ENCODE measurements at places on chromosomes 7 and 10. TPM values are rescaled to one million over a fixed set of nuclear protein-coding genes. Genes with fewer than 3 reads are reported as not detected.
A peak's percentile ranks its signal among the peaks of the same experiment; 100 is the strongest.

DNA sequence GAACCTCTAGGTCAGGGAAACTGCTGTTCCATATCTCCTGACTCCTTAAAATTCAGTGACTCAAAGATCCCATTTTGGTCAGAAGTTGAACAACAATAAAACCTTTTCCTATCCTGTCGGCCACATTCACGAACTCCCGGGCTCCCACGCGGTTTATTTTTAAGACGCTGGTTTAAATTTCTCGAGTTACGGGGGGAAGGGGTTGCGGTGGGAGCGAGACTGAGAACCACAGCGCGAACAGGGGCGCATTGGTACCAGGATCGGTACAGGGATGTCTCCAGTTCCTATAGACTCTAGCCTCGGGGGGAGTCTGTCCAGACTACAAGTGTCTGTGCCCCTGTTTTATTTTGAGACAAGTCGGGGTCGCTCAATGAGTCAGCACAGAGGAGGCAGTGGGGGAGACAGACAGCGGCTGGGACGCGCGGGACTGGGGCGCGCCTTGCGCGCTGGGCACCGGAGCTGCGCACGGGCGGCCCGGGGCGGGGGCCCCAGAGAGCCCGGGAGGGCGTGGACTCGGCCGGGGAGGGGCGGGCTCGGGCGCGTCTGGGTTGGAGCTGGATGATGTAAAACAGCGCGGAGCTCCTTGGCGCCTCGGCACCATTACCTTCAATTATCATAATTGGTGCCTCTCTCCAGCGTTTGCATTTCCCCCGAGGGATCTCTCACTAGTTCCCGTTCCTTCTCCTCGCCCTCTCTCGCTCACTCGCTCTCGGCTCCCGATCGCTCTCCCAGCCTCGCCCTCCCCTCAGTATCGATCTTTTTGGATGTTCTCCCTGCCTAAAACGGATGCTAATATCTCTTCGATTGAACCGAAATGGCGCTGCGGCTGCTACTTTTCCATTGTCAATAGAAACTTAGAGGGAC lies 8.7 kb upstream of the BAMBI start:
- peak; percentile 45 for DNase-seq

GRCh38 chr10:28382525-28383269 lies 79.8 kb upstream of the MPP7 start:
- no peak for DNase-seq

DNA sequence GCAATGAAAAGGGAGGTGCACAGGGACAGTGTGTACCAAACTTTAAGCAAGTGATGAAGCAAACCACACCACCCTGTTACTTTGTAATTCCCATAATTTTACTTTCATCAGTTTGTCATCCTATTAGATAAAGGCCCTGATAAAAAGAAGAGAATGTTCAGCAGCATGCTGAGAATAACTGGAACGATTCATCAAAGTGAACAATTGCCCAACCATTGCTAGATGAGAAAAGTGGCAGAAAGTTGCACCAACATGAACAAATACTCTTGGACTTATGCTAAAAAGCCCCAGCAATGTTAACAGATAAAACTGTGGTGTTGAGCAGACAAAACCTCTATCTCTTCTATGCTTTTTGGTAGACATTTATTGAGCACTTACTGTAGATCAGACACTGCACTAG lies 75.5 kb upstream of the PCGF5 start:
- DNase-seq: no peak

- DNase-seq: no peak
Measured at GRCh38 chr7:41738806-41739205, 35.9 kb upstream of the INHBA start.

GRCh38 chr7:50333221-50333651 lies 28.7 kb downstream of the IKZF1 start:
- DNase-seq: peak; percentile 68

- peak; percentile 46 for DNase-seq
Measured at GRCh38 chr7:43590862-43591557, 8.1 kb downstream of the STK17A start.

DNA sequence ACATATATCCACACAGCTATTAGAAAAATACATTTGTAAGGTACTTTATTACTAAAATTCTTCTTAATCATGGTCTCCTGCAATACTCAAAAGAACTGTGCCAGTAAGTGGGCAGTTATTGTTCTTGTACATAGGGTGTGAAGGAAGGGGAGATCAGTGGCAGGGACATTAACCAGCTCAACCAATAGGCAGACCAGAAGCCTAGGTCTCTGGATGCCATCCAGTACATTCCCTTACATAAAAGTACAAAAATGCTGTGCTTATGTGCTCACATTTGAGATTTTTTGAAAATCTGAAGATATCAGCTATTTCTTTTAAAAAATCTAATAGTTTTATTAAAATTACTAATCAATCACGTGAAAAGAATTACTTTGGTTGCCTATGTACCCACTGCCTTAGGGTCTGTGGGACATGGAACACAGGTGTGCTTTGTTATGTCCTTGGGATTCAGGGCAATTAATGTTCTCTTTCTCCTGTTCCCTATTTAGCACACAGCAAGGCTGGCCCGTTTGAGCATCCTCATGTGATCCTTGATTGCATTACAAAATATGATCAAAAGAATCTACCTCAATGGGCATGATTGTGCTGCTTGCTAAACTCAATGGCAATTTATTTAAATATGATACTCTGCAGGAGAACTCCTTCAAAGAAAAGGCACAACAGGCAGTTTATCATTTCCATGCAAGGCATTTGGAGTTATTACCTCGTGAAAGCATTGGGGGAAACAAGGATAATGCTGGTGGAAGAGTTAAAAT lies 22.7 kb downstream of the TWIST1 start:
- no peak for DNase-seq

DNA sequence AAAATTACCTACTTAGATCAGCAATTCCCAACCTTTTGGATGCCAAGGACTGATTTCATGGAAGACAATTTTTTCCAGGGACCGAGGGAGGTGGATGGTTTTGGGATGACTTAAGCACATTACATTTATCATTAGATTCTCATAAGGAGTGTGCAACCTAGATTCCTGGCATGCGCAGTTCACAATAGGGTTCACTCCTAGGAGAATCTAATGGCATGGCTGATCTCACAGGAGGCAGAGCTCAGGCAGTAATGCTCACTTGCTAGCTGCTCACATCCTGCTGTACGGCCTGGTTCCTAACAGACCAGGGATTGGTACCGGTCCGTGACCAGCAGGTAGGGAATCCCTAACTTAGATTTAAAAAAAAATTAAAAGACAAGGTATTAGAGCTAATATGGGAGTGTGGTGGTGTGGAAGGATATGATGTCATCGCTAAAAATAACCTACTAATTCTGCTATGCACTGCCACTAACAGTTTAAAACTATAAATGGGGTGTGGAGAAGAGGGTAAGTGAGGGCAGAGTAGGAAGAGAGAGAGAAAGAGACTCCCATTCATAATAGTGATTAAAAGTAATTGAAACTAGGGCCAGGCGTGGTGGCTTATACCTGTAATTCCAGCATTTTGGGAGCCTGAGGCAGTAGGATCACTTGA lies 282.7 kb downstream of the BAMBI start:
- no peak for DNase-seq

DNA sequence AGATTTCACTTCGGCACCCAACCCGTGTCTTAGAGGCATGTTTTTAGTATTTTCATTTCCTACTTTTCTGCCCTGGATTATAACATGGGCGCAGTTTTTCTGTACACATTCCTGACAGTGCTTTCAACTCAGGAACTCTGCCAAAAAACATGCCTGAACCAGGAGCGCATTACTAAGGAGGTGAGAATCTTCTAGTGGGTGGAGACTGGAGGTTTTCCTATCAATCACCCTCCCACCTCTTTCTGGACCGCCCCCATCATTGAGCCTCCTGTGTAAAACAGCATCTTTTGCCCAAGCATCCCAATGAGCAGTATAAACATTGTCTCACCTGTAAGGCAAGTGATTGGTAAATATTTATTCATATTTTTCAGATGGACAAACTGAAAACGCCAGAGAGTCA lies 53.2 kb downstream of the STK17A start:
- no peak for DNase-seq

DNA sequence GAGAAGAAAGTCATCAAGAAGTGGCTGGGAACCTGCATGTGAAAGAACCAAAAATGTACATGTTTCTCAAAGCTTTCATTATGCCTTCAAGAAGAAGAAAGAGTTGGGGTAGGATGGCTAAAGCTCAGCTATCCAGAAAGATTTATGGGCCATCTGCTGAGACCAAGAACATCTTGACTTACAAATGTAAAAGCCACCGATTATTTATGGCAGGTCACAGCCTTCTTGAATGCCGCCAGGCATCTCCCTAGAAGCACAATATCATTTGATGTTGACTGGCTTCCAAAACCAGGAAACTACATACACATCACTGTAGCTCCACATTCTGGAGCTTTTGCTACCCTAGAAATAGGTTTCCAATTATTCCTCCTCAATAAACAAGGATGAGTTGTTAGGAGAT lies 254.2 kb upstream of the AOAH start:
- no peak for DNase-seq

- no peak for DNase-seq
Measured at GRCh38 chr10:12533151-12533550, 183.8 kb downstream of the CAMK1D start.

GRCh38 chr7:90654718-90655427 lies 58.8 kb downstream of the CDK14 start:
- no peak for DNase-seq

- no peak for DNase-seq
Measured at GRCh38 chr7:36400606-36401005, 10.9 kb downstream of the ANLN start.

DNA sequence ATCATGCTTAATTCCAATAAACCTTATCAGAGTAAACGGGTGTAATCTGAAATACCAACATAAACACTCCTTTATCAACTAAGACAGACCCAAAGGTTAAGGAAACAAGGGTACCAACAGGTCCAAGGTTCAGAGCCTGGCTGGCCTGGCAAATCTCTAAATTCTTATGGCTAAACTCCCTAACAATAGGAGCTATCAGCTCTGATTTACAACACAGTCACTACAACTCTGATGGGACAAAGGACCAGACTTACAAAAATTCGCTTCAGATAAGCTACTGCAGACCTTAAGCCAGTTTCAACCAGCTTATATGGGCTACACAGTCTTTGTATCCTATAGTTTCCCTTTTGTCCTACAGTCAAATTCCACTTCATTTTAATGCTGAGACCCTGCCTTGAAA lies 381.9 kb downstream of the ZWINT start:
- DNase-seq: no peak

GRCh38 chr7:148726385-148726784 lies 27.7 kb downstream of the CUL1 start:
- no peak for DNase-seq

DNA sequence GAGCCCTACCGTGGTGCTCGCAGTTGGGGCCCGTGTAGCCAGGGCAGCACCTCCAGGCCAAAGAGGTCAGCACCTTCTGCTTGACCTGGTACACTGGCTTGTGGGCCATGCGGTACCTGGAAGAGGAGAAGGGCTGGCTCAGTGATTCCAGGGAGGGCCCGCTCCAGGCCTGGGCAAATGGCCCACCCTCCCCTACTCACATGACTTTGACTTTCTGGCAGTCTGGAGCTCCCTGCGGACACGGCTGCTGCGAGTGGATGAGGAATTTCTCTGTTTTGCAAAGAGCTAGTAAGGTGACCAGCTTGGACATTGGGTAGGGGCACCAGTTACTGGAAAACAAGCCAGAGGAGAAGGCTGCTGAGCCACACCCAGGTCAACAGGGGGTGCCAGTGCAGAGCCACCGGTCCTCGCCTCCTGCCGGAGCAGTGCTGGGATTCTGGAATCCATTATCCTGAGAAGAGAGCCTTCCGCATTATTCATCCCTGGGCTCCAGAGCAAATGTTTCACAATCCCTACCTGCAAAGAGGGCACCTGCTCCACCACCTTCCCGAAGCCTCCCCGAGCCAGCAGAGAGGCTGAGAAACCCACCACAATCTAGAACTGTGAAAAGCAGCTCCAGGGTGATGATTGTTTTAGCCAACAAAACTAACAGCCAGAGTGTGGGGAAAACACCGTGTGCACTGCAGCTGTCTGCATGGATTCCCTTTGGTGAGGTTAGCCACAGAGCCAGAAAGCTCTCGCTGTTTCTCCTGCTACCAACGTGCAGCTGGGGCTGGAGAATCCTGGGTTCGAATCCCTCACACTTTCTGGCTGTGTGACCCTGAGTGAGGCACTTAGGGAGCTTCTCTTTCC lies 11.8 kb downstream of the MMRN2 start:
- no peak for DNase-seq

DNA sequence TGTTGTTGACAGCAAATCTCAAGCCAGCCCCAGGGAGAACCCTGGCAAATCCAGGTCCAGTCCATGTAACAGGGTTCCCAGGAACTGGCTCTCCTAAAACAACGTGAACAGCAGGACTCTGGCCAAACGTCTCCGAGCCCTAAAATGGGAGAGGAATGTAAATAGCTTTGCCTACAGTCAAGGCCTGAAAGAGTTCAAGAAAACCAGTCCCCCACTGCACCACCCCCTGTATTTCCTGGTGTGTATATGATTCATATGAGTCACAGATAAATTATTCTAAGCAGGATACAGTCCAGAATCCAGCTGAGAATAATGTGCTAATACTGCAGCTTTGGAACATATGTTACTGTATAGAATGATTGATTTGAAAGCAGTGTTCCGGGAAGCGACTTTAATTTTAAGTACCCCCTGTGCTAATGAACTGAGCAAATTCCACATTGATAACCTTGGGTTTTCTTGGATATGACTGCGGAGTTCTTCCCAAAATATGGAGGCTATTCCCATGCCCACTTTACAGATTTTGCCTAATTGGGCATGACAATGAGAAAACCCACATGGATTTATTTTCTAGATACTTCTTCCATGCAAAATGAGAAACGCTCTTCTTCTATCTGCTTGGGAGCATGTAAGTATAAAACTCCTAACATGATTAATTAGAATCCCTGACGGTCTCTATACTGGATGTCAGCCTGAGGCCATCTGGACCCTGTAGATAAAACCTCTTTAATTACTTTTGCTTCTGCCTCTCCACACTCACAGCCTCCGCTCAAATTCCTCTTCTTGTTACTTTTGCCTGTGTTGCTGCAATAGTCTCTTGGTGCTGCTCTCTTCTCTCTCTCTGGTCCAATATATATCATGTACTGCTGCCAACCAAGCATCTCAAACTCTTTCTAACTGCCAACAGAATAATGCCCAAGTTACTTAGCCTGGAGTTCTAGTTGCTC lies 50.2 kb downstream of the LAMB4 start:
- no peak for DNase-seq

Gene EXOC4
- 84.6 TPM for total RNA-seq

Gene FAM185A
- 8.3 TPM for total RNA-seq
